Smooth muscle cell of bladder (primary cell): ENCODE measurements at places on chromosomes 11 and 22. TPM values are rescaled to one million over a fixed set of nuclear protein-coding genes. Genes with fewer than 3 reads are reported as not detected.

Gene NELL1
- total RNA-seq, result not detected in 2 replicates

Gene SOX10
- total RNA-seq, result not detected in 2 replicates

Gene EMID1
- 0.37 and 1.00 TPM in 2 replicates for total RNA-seq

Gene MS4A3
- total RNA-seq, result not detected in 2 replicates

Gene C22orf31
- 0.14 TPM in 1 of 2 replicates, not detected in the other for total RNA-seq
